ENCODE measurements at places on chromosomes 6 and 20. TPM values are rescaled to one million over a fixed set of nuclear protein-coding genes. Genes with fewer than 3 reads are reported as not detected.

Gene CAGE1
- not detected for total RNA-seq

Gene SRSF12
- total RNA-seq: 22.2 TPM

Gene BPIFB1
- not detected for total RNA-seq

Gene PRND
- not detected for total RNA-seq

DNA sequence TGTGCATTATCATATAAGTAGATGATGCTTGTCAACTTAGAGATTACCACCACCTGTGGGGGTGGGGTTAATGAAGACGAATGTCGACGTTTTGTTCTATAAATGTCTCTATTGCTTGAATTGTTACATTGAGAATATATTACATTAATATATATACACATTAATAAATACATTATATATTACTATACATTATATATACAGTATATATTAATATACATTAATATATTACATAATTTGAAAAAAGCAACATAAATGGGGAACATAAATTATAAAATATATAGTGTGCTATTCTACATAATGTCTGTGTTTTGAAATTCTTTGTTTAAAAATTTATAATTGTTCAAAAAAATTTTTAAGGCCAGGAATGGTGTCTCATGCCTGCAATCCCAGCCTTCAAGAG lies 81.1 kb downstream of the ALDH8A1 start:
- DNase-seq: no peak

GRCh38 chr6:2862712-2863181 lies 21.1 kb upstream of the SERPINB1 start:
- DNase-seq: no peak

DNA sequence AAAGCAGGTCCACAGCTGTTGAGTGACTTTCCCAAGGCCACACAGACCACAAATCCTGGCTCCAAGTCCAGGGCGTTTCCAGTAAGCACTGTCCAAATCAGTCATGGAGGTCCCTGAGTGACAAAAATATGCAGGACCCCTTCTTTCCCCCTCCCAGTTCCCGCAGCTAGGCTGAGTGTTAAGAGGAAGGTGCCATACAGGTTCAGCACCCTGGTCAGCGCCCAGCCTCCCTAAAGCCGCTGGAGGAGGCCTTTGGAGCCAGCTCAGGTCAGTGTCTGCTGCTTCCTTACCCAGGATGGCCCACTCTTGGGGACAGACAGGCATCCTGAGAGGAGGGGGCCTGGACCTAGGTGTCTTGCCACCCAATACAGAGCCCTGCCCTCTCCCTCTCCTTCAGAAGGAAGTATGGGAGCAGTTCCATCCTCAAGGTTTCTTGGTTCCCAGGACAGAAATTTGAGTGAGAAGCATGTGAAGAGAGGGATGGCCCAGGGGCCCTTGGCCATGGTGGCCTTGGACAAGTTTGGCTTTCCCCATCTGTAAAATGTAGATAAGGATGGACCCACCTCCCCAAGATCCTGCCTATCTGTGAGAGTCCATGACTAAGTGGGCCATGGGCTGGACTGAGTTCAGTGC lies 13.2 kb downstream of the TMEM74B start:
- peak; percentile 61 for DNase-seq

All from progenitor cell of endocrine pancreas (in vitro differentiated cells).